Erythroblast (primary cell): ENCODE measurements at places on chromosomes 7 and 10.

DNA sequence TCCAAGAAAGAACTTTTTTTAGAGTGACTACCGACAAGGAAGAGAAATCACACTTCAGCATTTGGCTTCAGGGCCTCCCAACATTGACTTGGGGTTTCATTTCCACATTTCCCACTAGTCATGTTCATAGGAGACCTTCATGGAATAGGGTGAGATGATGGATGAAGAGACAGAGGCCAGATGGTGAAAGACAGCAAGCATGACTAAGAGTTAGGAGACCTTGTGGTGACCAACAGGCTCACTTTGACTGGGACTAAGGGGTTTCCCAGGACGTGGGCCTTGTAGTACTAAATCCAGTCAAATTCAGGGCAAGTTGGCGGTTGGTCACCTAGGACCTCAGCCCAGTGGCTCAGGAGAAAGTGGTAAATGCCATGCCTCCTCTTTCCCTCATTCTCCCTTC lies 3.0 kb upstream of the GIMAP5 start:
- DNase-seq = no peak

- DNase-seq = no peak
These were observed 249.7 kb upstream of the IGFBP3 start for GRCh38 chr7:46170792-46171191.

- DNase-seq = no peak
These were observed 129.1 kb upstream of the PPP1R3A start for GRCh38 chr7:114047889-114048288.

DNA sequence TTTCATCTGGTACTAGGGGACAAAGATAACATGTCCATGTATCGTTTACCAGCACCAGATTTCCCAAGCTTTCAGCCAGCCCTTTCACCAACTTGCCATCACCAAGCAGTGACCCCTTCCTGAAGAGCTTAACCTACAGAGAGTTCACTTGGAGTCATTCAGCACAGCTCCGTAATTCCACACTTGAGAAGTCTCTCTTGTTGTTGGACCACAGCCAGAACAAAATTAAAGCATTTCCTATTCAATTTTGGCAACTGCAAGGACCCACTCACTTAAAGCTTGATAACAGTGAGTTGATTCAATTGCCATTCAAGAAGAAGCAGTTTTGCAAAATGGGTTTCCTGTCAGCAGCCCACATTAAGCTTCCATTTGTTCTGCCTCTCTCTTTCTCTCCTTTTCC lies 88.5 kb upstream of the LRRTM3 start:
- no peak for DNase-seq

DNA sequence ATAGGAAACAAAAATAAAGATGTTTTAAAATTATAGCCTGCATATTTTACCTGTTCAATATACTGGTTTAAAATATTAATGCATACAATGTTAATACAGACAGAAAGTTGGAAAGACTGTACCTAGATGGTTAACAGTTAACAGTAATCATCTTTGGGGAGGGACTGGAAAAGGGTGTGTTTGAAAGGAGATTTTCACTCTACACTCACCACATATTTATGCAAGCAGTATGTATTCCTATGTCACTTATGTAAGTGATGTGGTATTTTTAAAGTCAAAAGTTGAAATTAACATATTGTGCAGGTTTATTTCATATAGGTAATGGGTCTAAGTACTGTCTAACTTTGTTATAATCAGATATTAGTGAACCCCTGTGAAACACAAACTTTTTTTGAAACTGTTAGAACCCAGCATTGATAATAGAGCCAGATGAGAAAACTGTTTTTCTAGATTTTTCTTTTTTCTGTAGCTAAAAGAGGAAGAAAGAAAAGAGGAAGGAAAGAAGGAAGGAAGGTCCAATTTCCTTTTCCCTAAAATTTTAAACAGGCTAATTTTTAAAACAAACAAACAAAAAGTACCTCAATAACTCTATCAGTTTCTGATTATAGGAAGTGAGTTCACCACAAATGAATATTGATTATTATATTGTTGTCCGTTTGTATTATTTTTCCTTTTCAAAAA lies 9.0 kb upstream of the STARD3NL start:
- no peak for DNase-seq

DNA sequence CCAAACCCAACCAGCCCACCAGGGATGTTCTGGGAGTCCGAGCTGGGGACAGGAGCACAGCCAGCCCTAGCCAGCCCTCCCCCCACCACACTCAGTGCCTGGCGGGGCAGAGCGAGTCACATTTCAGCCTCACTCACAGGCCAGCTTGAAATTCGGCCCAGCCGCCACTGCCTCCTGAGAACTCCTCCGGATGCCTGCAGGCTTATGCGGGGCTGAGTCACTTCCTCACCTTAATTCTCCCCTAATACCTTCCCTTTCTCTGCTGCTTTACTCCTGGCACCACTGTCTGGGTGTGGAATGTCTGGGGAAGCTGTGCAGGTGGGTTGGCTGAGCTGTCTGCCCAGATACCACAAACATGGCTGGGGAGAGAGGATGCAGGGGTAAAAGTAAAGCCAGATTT lies 22.6 kb upstream of the DLG5 start:
- no peak for DNase-seq

- DNase-seq = peak; percentile 80
These were observed 37.0 kb upstream of the IL15RA start for GRCh38 chr10:6014241-6014761.

GRCh38 chr7:33048704-33049103 lies 13.9 kb downstream of the NT5C3A start:
- no peak for DNase-seq

DNA sequence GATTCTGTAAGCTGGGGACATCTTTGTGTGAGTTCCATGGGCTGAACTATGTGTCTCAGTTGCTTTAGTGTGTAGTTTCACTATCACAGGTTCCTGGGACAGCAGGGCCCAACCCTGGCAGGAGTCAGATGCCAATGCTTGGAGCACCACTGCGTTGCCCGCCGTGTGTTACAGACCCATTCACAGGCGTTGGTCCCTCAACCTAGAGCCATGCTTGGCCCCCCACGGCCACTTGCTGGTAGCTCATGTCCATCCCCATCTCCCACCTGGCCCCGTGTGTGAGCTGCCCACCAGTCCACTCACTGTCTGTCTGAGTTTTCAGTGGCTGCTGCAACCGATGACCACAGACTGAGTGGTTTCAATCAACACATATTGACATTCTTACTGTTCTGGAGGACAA lies 546.9 kb downstream of the TCERG1L start:
- no peak for DNase-seq

- no peak for DNase-seq
These were observed 11.4 kb upstream of the RBM20 start for GRCh38 chr10:110632591-110633215.

- DNase-seq = no peak
These were observed 146.6 kb downstream of the ATRNL1 start for GRCh38 chr10:115239761-115240160.

GRCh38 chr10:14604181-14605142 lies 170.2 kb downstream of the FAM107B start:
- peak; percentile 76 for DNase-seq

DNA sequence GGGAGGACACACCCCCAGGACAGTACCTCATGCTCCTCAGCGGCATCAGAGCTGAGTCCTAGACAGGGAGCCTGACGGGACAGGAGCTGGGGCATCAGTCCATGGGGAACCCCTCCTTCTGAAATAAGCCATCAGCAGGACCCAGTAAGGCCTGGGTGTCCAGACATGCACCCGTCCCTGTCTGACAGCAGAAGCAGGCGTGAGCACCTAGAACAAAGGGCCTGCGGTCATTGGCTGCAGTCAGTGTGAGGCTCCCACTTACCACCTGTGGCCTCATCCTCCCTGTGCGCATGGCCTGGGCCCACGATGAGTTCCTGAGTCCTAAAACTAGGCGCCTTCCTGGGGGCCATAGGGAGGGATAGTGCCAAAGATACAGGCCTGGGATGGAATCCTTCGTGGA lies 484.7 kb downstream of the PTPRN2 start:
- DNase-seq = no peak

- DNase-seq = no peak
These were observed 46.2 kb downstream of the BMPR1A start for GRCh38 chr10:86802473-86803108.

DNA sequence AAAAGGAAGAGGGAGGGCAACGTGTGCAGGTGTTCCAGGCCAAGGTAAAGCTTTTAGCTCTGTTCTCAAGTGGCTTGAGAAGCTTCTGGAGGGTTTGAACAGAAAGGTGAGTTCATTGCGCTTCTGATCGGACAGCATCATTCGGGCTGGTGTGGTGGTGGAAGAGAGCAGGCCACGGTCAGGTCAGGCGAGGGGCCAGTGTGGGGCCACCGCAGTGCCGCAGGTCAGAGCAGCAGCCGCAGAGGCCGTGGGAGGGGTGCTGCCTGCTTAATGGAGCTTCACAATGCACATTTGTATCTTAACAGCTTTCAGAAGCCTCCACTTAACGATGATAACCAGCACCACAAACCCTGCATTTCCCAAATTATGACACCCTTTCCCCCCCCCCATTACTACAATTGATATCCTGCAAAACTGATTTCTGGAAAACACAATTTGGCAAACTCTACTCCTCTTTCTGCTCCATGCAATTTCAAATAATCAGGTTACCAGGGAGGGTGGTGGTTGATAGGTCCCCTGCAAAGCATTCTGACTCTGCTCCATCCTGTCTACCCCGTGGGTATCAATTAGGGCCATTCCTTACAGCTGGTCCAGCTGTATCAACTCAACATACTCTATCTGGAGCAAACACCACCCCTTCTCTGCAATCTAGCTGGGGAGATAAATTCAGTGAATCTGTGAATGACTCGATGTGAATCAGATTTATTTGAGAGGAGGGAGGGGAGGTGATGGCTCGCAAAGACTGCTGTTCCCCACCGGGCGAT lies 162.9 kb downstream of the ACTR3B start:
- DNase-seq = no peak

DNA sequence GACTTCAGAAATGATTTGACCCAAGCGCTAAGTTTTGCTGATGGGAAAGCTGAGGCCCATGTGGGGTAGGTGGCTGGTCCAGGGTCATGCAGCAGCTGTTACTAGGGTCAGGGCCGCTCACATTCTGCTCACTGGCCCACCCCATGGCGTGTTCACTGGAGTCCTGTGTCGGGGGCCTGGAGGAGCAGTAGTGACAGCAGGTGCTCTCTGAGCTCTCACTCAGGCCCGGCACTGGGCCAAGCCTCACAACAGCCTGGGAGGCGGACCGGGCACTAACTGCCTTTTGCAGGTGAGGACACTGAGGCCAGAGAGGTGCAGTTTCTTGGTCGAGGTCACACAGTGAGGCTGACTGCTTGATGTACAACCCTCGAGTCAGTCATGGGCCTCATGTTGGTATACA lies 82.7 kb downstream of the GLRX3 start:
- DNase-seq = no peak

GRCh38 chr10:131915990-131916766 lies 15.4 kb downstream of the PPP2R2D start:
- peak; percentile 71 for DNase-seq

GRCh38 chr10:91796331-91797047 lies 1.7 kb upstream of the TNKS2 start:
- DNase-seq = peak; percentile 53

- no peak for DNase-seq
These were observed 167.6 kb downstream of the ZNF365 start for GRCh38 chr10:62541811-62542210.

- no peak for DNase-seq
These were observed 15.8 kb downstream of the TSPAN12 start for GRCh38 chr7:120842121-120842621.

GRCh38 chr7:15197042-15197977 lies 294.8 kb upstream of the DGKB start:
- no peak for DNase-seq

DNA sequence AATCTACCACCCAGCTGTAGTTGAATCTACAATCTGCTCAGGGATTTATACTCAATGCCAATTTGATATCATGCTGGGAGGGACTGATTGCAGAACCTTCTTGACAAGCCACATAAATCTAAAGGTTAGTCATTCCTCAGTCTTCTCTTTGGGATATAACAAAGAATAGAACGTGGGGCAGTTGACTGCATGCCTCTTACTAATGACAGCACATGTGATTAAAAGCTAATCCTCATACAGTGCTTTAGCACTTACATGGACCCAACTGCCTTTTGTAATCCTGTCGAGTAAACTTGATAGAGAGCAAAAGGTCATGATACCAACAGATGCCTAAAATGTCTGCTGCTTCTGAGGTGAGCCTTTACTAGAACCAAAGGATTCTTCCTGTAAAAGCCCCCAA lies 12.3 kb downstream of the KLHL7 start:
- no peak for DNase-seq

DNA sequence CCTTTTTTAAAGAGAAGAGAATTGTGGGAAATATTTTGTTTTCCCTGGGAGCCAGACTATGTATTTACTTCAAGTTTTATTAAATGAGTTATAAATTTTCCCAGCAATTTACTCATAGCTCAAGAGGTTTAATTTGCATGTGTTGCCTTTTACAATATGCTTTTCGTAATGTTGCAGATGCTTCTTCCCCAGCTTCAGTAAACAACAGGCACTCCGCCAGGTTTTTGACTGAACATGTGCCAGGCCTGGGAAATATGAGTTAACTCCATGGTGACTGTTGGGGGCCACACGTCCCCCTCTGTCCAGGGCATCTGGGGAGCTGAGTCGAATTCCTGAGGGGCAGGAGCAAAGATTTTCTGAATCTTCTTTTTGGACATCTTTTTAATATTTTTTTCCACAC lies 545.7 kb downstream of the LRMDA start:
- no peak for DNase-seq

- DNase-seq = peak; percentile 74
These were observed 8.6 kb upstream of the CRYGN start for GRCh38 chr7:151448261-151449252.

GRCh38 chr7:57404967-57405421 lies 45.0 kb upstream of the ZNF716 start:
- no peak for DNase-seq

DNA sequence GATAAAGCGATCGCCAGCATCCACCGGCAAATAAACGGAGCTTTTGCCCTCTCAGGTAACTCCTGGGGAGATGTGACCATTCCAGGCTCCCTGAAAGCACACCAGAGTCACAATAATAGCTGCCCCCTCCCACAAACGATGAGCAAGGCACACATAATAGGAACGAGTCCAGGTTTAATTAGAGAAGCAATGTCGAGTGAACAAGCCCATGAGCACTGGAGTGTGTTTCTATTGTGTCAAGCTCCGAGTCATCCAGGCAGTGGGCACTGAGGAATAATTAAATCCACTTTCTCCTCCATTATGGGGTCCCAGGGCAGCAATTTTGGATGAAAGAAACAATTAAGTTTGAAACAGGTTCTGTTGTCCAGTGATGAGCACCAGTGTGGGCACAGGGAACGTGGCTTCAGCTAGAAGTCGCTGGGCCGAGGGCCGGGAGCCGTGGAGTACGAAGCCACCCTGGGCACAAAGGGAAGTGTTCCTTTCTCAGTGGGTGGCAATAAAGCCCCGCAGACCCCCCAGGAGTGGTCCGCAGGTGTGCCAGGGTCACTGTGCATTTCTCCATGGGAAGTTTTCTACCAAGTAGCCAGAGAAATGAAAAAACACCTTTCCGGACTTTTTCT lies 12.0 kb downstream of the PNLIPRP2 start:
- DNase-seq = no peak
